Trophoblast cell (in vitro differentiated cells and primary cell): ENCODE measurements at places on chromosomes 6 and 20.
A peak's percentile ranks its signal among the peaks of the same experiment; 100 is the strongest.

DNA sequence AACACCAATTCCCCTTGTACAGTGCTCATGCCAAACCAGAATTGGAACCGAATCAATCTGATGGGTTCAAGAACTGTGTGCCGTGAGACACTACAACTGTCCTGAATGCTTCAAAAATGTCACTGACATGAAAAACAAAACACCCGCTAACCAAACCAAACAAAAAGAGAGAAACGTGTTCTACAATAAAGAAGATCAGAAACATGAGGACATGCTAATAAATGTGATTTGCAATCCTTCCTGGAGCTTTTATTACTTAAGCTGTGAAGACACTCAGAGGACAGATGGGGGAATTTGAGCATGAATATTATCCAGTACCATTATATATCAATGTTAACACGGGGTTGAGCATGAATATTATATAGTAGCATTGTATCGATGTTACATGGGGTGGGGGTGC lies 72.2 kb upstream of the NFATC2 start:
- DNase-seq, result no peak

DNA sequence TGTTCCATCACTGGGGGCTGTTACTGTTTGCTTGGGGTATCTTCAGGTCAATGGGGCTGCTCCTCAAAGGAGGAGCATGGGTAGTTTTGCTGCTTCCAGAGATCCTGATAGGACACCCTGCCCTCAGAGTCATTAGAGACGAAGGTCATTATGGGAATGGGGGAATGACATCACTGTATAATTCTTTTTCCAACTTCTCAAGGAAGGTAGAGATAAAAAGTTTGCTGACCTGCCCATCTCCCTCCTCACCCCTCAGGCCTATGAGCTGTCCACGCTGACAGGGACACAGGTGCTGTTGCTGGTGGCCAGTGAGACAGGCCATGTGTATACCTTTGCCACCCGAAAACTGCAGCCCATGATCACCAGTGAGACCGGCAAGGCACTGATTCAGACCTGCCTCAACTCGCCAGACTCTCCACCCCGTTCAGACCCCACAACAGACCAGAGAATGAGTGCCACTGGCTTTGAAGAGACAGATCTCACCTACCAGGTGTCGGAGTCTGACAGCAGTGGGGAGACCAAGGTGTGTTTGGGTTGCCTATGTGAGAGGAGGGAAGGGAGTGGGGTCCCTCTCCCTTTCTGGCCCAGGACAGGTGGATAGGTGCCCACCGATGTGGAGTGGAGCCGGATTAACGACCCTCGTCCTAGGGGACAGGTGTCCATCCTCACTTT lies 2.7 kb downstream of the SRF start:
- DNase-seq, result peak; percentile 77

DNA sequence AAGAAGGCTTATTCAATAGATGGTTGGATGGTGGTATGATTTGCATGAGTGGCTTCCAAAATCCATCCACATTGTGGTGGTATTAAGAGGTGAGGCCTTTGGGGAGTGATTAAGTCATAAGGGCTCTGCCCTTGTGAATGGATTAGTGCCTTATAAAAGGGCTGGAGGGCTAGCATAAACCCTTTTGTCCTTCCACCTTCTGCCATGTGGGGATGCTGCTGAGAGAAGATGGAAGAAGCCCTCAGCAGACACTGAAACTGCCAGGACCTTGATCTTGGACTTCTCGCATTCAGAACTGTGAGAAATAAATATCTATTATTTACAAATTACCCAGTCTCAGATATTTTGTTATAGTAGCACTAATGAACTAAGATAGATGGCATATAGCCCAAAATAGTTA lies 27.8 kb upstream of the SRPK1 start:
- DNase-seq, result no peak

DNA sequence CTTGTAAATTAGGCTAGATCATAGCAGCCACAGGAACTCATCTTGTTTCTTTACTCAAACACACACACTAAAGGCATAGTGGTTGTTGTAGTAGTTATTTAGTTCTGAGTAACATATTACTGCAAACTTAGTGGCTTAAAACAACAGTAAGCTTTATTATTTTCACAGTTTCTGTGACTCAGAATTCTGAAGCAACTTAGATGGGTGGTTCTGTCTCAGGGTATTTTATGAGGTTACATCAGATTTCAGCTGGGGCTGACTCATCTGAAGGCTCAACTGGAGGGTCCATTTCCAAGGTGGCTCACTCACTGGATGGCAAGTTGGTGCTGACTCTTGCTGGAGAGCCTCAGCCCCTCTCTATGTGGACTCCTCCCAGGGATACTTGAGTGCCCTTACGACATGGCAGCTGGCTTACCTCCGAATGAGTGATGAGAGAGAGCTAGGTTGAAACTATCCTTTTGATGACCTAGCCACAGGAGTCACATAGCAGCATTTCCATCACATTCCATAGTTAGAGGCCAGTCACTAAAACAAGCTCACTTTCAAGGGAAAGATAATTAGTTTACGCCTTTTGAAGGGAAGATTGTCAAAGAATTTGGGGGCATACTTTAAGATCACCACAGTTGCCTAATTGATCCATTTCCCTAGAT lies 136.5 kb upstream of the PRND start:
- no peak for DNase-seq

DNA sequence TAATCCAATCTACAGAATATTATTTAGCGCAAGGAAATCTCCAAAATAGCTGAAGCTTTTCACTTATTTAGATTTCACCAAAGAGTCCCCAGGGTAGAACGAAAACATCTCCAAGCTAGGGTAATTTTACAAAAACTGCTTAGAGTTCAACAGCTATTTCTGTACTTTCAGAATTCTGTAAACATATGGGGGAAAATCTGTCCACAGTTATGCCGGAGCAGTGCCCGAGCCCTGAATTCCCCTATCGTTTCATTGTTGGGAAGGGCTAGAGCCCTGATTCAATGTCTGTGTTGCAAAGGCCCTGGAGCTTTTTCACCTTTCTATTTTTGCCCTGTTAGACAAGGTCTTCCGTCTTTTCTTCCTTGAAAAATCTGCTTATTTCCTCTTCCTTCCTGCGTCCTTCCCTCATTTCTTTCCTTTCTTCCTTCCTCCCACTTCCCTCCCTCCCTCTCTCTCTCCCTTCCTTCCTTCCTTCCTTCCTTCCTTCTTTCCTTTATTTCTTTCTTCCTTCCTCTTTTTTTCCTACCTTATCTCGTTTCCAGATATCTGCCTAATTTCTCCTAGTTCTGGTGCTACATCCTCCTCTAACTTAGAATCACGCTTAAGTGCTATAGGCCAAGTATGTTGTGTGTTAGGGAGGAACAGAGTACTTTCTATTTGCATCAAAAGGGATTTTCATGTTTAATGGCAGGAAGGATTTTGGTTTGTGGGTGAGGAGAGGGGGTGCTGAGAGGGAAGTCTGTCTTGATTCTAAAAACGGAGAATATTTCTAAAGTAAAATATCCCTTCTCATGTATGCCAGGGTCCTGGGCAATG lies 122.5 kb upstream of the BMP2 start:
- DNase-seq, result no peak
